Activated naive CD4-positive, alpha-beta T cell treated with anti-CD3 and anti-CD28 coated beads, Interleukin-2, amount 50 U/mL, for 72 hours (primary cell): ENCODE measurements at places on chromosomes 16 and 17.

DNA sequence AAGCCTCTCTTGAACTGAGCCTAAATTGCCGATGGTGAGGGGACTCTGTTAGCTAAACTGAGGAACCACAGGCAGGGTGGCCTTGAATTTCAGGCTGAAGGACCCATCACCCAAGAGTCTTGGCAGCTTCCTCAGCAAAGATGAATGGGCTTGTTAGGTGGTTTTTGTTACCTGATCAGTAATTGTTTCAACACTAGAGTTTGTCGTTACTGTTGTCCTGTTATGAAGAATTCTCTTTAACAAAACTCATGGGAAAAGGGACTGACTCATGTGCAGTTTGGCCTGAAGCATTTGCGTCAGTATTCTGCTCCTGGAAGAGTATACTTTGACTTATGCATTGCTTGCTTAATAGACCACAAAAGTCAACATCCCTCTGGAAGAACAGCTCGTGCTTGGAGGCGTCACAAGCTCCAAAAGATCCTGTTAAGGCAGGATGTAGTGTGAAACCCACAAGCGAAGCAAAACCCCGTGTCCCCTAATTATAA, 206.0 kb downstream of the IRX3 start:
- no peak for DNase-seq

DNA sequence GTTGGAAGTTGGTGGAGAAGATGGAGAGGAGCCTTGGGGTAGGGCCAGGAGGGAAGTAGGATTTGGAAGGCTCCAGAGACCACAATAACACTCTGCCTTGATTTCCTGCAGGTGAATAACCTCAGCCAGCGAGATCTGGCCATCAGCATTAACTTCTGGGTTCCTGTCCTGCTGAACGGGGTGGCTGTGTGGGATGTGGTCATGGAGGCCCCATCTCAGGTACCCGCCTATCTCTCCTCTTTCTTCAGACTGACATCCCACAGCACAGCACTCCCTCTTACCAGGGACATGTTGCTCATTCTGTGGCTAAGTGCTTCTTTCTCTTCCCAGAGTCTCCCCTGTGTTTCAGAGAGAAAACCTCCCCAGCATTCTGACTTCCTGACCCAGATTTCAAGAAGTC, 4.9 kb downstream of the COX6A2 start:
- no peak for DNase-seq

DNA sequence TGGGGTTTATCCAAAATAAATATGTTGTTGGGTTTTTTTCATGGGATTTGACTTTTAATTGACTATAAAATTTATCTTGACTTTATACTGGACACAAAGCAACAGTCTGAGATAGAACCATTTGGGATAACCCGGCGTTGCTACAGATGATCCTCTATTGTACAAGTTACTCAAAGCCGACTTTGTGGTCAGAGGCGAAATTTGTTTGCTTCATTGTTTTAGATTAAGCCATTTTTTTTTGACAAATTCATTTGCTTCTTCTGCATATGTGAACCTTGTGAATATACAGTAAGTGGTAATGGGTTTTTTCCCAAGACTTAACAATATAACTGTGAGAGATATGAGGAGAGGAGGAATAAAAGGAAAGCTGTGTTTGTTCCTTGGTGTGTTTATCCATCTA, 11.8 kb downstream of the MYO1D start:
- no peak for DNase-seq

DNA sequence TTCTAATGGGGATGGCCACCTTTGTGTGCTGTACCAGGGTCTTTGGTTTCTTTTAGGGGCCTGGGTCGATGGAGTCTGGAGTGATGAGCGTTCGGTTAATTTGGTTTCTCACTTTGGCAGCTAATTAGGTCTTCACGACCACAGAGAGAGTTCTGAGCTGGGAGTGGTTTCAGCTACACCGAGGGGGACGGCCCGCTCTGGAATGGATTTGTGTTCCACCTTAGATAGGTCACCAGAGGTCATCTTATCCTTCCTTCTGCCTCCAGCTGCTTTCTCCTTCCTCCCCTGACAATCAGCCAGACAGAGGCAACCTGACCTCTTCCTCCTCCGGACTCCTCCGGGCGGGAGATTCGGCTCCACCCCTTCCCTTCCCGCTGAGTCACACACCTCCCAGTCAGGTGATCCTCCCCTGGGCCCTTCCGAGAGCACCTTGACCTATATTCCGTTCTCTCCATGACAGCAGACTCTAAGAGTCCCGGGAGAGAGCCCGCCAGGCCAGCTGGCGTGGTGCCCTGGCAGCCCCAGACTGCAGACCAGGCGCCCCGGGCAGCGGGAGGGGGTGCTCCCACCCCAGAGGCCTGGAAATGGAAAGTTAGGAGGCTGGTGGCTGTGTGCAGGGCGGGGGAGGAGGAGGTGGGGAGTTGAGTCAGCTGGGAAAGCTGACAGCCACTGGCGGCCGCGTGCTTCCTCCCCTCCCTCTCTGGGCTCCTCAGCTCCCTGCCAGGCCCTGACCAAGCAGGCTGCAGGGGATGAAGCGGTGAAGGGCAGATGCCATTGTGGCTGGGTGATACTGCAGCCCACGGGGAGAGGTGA, 44.7 kb downstream of the CHD9 start:
- DNase-seq, result peak; percentile 85

DNA sequence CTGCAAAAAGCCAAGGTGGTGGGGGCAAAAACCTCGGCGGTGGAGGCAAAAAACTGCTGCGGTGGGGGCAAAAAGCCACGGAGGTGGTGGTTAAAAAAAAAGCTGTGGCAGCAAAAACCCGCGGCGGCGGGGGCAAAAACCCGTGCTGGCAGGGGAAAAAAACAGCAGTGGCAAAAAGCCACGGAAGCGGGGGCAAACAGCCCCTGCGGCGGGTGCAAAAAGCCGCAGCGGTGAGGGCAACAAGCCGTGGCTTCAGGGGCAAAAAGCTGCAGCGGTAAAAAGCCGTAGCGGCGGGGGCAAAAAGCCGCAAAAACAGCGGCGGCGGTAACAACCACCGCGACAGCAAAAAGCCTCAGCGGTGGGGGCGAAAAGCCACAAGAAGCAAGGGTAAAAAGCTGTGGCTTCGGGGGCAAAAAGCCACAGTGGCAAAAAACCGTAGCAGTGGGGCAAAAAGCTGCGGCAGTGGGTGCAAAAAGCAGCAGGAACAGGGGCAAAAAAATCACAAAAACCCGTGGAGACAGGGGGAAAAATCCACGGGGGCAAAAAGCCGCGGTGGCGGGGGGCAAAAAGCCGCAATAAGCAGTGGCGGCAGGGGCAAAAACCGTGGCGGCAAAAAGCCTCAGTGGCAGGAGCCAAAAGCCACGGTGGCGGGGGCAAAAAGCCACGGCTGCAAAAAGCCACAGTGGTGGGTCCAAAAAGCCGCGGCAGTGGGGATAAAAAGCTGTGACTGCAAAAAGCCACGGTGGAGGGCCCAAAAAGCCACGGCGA, 193.7 kb downstream of the SHCBP1 start:
- DNase-seq, result no peak

GRCh38 chr17:9632741-9633140, 12.6 kb upstream of the USP43 start:
- DNase-seq, result no peak

DNA sequence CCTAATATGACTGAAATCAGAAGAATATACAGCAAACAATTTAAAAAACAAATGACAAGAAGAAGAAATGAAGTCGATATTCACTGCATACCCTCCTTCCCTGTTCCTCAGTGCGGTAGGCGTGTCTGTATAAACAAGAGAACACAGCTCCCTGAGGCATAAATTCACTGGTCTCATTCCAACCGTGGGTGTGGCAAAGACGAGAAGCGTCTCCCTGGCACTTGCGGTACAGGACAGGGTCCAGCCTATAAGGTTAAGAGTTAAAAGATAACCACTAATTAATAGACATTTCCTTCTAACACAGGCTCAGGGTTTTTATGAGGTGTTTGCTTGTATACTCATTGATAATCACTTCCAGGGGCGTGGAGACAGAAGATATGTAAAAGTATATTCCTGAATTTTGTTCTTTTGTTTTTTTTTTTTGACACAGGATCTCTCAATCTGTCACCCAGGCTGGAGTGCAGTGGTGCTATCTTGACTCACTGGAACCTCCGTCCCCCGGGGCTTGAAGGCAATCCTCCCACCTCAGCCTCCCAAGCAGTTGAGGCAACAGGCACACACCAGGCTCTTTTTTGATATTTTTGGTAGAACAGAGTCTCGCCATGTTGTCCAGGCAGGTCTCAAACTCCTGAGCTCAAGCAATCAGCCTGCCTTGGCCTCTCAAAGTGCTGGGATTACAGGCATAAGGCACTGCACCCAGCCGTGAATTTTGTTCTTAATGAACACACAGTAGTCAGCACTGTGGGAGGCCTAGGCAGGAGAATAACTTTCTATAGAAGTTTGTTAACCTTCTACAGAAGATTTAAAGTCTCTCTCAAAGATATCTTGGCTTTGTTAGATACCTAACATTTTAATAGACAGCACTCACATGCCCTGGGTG, 59.1 kb upstream of the CLEC18B start:
- DNase-seq, result no peak

DNA sequence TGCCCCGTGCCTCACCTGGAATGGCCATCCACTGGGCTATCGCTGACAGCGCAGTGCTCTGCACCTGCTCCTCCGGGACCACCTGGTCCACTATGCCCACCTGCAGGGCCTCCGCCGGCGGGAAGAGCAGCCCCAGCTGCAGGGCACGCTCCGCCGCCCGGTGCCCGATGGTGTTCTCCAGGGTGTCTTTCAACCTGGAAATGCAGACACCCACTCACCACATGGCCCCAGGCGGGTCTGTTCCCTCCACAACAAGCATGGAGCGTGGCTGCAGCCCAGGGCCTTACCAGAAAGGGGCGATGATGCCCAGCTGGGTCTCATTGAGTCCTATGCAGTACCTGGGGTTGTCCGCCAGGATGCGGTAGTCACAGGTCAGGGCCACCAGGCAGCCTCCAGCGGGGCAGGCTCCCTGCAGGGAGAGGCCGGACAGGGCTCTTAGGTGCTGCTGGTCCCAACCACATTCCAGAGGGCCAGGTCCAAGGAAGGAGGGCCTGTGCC, 6.8 kb downstream of the DNASE1L2 start:
- DNase-seq, result no peak

DNA sequence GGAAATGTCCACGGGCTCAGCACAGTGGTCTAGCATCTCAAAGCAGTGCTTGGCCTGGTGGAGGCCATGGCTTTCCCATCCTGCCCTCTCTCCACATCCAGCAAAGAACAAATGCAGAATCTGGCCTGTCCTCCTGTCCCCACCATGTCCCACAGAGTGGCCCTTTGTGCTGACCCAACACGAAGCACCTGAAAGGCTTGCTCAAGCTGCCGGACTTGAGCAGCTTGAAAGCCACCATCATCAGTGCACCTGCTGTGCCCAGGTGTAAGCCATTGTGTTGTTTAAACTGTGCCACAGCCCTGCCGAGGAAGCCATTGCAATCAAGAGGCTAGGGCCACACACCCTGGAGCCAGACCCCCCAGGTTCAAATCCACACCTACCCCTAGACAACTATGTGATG, 115.5 kb downstream of the SOCS1 start:
- no peak for DNase-seq

- no peak for DNase-seq
Observed at GRCh38 chr17:21368545-21369246, 7.5 kb upstream of the KCNJ12 start.

DNA sequence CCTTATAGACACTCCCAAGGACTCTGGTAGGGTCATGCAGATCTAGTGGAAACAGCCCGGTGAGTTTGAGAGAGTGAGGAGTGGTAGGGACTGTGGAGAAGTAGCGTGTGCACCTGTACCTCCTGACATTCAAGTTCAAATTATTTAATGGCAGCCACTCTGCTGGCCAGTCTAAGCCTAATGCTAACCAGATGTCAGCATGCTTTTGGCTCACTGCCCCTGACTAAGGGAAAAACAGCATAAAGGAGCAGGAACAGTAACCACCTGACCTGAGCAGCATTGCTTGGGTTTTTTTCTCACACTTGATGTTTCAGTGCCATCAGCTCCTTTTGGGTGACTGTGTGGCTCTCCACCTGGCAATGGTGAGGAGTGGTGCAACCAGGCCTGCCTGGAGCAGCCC, 23.8 kb upstream of the SLC12A3 start:
- no peak for DNase-seq

DNA sequence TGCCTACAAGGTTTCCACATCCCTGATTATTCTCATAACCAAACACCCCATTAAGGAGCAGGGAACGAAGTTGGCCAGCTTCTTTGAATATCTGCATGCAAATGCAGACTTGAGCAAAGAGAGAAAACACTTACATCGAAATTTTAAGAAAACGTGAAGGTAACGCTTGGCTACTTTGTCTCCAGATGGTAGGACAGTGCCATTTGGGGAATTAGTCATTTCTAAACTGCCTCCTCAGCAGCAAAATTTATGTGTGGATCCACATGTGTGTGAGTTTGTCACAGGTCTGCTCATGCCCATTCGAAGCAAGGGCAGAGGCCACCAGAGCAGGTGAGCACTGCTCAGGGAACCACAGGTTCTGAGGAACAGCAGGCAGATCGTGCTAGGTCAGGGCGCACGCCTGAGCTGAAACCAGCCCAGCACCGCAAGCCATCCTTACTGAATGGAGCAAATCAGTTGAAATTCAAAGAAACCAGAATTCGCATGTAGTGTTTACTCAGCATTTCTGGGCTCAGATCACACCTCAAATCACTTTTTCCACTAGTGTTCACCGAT, 80.1 kb downstream of the SOCS1 start:
- no peak for DNase-seq

DNA sequence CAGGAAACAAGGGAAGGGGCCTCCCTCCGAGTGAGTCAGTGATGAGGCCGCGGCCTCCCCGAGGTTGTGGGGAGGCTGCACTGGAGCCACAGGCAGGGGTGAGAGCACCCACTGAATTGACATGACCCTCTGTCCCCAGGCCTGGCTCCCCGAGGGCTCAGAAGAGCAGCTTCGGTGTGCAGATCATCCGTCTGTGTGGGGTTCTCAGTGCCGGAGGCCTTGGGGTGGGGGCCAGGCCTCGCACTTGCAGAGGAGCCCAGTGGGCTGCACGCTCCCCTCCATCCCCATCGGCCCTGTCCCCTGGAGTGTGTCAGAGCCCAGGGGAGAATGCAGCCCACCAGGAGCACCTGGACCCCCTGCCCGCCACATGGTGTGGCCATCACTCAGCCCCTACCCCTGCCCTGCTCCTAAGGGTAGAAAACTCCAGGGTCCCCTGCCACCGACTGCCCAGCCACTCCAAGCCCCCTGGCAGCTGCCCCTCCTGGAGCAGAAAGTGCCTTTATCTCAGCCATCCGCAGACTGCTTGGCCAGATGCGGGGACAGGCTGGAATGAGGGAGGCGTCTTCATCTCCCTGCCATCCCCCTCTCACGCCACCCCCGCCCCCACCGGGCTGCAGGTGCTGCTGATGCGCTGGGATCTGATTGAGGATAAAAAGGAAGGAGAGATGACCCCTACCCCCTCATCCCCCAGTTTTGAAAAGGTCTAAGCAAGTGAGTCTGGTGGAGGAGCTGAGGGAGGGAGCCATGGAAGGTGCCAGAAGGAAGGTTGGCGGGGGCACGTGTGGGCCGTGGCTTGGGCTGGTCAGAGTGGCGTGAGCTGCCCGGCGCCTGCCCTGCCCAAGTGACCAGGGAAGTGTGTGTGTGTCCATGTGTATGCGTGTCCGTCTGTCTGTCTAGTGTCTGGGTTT, 358.3 kb downstream of the SEC14L1 start:
- DNase-seq, result no peak

- DNase-seq, result no peak
Observed at GRCh38 chr17:59527325-59527917, 38.0 kb upstream of the DHX40 start.
